ENCODE measurements at places on chromosomes 2 and 18.

DNA sequence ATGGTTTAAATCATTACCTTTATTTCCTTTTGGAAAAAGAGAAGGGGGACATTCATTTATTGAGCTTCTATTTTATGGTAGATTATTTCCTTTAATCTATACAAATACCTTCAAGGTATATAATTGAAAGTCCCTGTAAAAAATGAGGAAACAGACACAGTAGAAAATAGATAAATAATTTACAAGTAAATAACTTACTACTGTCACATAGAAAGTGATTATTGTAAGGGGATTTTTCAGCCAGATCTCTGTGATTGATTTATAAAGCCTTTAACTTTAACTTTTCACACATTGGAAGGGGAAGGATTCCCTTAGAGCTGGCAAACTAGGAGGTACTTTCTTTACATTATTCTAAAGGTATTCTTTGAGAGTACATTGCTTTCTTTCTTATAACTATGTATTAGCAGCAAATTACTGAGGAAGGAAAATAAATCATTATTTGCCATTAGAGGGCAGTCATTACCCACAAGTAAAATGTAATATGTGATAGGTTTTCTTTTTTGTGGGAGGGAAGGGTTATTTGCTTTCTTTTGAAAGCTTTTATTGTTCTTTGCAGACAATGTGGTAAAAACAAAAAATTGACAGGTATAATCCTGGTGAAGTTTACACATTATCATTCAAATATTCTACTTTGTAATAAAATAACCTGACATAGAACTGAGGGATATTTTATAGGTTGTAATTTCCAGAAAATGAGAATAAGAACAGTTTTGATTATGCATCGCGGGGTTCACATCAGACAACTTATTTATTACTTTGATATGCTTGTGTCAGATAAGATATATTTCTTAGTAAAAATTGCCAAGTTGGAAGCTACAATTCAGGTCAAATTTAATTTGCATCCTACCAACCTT is 24.8 kb upstream of the RPE start:
- no peak for DNase-seq

- DNase-seq: no peak
These were observed 18.4 kb downstream of the CYB5A start for GRCh38 chr18:74273394-74273793.

GRCh38 chr2:127032621-127033020 is 74.3 kb downstream of the BIN1 start:
- no peak for DNase-seq

DNA sequence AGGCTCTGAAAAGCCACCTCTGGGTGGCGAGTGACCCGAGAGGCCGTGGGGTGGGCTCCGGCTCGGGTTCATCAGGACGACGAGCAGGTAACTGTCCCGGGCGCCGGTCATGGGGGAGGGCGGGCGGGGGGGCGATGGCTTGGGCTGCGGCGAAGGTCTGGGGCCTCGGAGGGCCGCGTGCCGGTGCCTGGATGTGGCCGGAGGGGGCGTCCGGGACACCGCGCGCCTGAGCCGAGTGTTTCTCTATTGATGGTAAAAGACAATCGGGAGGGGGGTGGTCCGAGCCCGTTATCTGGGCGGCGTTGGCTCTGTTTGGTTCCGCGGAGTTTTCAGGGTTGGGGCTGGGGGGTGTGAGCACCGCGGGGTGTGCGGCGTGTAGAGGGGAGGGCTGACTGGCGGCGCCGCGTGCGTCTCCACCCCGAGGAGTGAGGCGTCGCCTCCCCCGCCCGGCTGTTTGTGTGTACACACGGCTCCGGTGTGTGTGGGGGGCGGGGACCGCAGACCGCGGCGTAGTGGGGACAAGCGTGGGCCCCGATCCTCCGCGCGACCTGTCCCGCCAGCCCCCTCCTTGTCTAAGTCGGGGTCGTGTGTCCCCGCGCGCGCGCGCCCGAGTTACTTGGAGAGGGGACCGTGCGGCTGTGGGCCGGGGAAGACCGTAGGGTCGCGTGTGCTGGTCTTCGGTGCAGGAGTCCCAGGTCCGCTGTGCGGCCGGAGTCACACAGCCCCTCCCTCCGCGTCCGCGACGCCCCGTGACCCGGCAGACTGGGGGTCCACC is 1.6 kb downstream of the CTIF start:
- DNase-seq: peak; percentile 42

DNA sequence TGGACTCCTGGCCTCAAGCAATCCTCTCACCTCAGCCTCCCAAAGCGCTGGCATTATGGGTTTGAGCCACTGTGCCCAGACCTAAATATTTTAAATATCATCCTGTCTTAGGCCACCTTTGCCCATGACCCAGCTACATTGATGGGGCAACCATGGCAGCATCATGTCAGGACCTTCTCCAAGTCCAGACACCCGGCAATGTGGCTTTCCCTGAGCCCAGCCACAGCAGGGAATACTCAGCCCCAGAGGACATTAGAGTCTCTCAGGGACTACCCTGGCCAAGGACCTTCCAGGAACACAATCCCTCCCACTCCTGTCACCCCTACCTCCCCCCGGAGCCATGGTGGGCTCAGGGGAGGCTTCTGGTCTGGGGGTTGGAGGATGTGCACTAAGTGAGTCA is 72.8 kb downstream of the SMAD7 start:
- no peak for DNase-seq

DNA sequence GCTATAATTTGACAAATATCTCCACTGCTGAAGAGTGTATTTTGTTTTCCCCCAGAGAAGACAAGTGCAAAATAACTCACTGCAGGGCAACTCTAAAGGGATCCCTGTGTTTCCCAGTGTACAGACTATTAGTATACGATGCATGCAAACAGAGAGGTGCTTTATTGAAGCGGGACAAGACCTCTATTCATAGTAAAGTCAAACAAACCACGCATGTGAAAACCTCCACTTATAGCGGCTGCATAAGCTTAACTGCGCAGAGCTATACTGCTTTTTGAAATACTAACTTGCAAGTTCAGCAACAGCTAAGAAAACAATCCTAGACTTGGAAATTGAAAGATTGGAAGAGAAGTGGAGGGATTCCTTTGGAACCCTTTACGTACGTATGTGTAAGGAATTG is 15.6 kb downstream of the RNF144A start:
- no peak for DNase-seq

DNA sequence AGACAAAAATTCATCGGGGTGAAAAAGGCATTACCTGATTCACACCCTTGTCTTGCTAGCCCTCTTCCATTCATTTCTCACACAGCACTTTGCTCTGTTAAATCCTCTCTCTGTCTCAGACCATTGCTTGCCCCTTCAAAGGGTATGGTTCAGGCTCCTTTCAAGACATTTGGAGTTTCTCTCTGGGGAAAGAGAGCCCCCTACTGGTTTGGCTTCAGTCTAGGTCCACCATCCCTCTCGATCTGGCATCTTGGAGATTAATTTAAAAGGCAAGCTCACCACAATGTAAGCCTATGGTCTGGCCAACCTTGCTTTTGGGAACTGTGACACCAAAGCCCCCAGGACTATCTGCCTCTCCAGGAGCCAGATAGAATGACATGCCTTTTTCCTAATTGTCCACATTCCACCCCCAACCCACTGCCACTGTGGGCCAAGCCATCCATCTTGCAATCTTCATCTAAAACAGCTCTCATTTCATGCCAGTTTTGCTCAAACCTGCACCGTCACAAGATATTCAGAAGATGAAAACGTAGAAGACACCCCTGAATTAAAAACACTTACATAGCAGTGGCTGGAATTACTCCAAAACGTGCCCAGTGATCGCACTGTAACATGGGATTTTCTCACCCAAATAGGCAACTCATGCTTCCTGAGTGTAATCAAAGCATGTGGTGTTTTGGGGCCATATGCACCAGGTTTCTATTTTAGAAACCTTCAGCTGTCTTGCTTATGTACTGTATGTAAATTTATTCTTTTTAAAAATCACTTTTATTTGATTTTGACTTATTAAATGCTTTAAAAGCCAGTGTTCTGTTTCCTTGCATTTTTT is 93.9 kb downstream of the FARSB start:
- peak; percentile 36 for DNase-seq

DNA sequence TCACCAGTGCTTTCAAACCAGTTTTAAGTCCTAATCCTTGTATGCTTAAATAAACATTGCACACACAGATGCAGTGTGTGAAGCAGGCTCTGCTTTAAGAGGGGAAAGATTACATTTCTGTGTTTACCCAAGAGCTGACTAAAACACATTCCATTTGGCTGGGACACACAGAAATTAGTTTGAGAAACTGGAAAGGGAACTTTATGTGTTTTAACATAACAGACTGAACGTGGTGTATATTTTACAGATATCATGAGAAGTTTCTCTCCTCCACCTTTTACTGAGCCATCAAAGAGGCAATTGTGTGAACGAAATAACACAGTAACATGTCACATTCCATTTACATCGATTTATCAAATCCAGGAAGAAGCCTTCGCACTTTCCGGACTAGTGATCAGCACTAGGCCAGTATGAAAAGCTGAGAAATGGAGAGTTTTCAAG is 121.8 kb downstream of the MAIP1 start:
- DNase-seq: no peak

GRCh38 chr2:15643791-15644585 is 52.3 kb downstream of the DDX1 start:
- no peak for DNase-seq

- DNase-seq: no peak
These were observed 234.6 kb downstream of the HAUS1 start for GRCh38 chr18:46338766-46339165.

GRCh38 chr2:109348671-109349502 is 219.9 kb downstream of the SH3RF3 start:
- peak; percentile 74 for DNase-seq

DNA sequence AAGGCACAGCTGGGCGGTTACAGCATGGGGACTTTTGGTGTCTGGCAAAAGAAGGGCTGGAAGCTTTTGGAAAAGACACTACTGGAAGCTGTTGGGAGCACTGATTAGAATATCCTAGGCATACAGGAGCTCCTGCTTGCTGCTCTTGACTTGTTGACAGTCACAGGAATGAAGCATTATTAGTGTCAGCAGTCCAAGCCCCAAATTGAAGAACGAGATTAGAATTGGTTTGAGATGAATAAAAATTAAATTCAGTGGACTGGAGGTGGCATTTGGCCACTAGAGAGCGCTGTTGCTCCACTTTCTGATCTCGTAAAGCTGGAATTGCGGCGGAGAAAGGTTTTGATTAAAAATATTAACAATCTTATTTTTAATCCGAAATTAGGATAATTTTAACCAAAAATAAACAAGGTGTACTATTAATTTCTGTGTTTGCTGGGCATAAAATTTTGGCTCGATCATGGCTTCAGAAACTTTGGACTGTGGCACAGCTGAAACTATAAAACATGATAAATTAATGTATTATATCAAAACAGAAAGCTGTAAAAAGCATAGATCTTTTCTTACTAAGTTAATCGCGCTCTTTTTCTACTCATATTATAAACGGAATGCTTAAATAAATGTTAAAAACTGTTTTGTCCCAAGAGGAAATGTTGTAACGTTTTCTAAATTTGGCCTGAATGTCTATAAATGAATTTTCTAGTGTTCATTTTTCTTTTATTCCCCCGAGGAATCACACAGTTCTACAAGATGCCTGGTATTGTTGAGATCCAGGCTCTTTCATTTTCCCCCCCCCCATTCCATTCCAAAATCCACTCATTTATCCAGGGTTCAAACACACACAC is 2.4 kb upstream of the HOXD8 start:
- DNase-seq: peak; percentile 64

GRCh38 chr2:74824679-74825078 is 9.2 kb upstream of the HK2 start:
- no peak for DNase-seq

GRCh38 chr2:98571121-98571701 is 37.1 kb downstream of the COA5 start:
- no peak for DNase-seq

GRCh38 chr2:70835643-70836042 is at the start of gene CD207:
CD207 (minus strand) TSS chr2:70835816; CDS start chr2:70835776, 40 bp downstream.
- no peak for DNase-seq

- DNase-seq: no peak
These were observed 1060.6 kb upstream of the FANCL start for GRCh38 chr2:59301466-59302402.

DNA sequence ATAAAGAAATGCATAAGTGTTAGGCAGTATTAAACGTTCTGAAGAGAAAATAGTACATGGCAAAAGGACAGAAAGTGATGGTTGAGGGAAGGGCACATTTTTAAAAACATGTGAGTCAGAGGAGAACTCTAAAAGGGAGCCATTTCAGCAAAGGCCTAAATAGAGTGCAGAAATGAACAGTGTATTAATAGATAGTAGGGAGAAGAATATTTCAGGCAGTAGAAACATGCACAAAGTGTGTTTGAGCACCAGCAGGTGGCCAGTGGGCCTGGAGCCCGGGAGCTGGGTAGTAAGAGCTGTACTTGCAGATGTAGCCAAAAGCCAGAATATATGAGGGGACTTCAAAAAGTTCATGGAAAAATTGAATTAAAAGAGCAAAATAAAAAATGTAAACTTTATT is 288.1 kb upstream of the FIGN start:
- no peak for DNase-seq

DNA sequence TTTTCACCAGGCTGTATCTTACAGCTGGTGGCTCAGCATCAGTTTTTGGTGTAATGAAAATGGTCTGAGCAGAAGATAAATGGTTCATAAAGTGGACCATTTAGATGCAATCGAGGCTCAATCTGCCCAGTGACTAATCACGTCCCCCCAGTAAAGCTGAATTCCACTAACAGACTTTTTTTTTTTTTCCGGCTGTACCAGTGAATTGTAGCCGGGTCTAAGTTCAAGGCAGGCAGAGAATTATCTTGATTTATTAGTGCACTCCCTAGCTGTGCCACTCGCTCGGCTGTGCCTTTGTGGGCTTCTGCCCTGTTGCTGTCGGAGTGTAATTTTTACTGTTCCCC is 215.1 kb upstream of the POU3F3 start:
- DNase-seq: no peak

- no peak for DNase-seq
These were observed 127.1 kb upstream of the CDH7 start for GRCh38 chr18:65623676-65624075.

DNA sequence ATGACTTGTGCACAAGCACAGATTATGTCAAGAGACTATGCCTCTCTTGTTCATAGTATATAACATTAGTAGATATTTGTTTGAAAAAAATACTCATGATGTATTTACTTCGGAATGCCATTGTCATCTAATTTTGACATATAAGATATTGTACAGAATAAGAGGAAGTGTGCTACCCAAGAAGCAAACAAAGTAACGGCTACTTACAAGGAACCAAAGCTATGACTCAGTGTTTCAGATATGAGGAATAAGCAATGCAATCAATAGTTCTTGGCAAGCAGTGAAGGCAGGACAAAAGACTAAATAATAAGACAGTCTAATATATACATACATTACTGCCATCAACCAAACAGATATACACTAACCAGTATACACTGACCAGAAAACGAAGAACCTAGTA is 256.3 kb downstream of the CCDC178 start:
- DNase-seq: no peak

DNA sequence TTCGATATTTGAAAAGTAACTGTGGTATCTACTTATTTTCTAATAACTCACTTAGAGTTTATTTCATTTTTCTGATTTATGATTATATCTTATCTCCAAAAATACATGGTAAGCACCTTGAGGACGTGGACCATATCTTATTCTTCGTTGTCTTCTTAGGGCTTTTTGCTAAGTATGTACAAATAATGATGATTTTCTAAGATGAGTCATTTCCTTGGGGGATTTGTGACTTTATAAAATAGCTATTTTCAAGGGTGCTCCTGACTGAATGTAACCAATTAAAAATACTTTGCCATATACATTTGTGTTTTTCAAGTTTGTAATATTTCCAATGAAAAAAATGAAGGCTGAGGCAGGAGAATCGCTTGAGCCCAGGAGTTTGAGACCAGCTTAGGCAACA is 56.3 kb downstream of the GREB1L start:
- no peak for DNase-seq
